ENCODE measurements at places on chromosomes 3 and 15.
A peak's percentile ranks its signal among the peaks of the same experiment; 100 is the strongest.

- DNase-seq = no peak
These were observed 120.1 kb upstream of the SMAD3 start for GRCh38 chr15:66945286-66945685.

DNA sequence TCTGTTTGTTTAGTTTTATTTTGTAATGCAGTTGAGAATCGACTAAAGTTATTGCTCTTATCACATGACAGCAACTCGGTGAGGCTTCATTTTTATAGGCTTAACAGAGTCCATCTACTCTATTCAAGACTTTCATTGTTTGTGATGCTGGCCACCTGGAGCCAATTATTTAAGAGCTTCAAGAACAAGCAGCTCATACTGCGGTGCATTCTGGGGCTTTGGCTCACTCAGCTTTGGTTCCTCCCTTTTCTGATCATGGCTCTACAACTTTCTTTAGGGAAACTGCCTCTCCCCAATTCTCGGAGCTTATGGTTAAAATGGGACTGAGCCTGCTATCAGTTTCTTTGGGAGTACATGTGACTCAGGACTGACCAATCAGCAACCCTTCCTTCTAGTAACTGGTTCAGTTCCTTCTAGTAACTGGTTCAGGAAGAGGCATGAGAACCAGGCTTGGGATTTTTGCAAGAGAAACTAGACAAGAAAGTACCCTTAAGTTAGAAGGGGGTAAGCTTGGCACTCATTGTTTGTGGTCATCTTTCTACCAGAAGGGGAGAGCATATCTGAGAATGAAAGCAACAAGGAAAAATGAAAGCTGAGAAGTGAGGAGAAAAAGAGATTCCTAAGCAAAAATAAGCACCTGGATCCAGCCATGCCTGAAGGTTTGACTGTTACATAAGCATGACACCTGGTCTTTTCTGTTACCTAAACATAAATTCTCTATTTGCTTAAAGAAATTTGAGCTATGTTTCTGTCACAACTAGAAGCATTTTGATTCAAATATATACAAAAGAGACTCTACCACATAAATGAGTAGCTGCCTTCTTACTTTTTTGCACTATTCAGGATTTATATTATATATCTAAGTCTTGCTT, 24.1 kb upstream of the ARHGEF3 start:
- DNase-seq = no peak

GRCh38 chr15:38853608-38854007, 289.0 kb upstream of the RASGRP1 start:
- DNase-seq = no peak

GRCh38 chr3:22098021-22098420, 347.0 kb upstream of the ZNF385D start:
- DNase-seq = no peak

GRCh38 chr15:96359616-96360521, 29.4 kb downstream of the NR2F2 start:
- no peak for DNase-seq

- DNase-seq = peak; percentile 46
These were observed 71.0 kb downstream of the SQOR start for GRCh38 chr15:45705510-45706473.

- no peak for DNase-seq
These were observed 308.0 kb upstream of the ATP11B start for GRCh38 chr3:182485301-182485700.

DNA sequence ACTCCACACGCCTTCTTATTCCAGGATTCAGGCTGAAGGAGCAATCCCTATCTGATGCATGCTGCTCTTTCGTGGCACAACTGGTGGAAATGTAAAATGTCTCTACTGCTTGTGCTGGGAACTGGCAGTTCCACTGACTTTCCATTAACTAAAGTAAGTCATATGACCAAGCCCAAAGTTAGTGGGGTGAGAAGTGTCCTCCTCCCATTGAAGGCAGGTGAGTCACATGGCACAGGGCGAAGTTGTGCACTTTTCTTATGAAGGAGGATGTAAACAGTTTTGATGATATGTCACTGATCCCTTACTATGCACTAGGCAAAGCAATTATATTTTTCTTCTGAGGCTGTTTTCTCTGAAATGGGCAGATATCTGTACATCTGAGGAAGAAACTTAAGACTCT, 51.6 kb downstream of the SLC7A14 start:
- no peak for DNase-seq

GRCh38 chr15:100740138-100740537, 137.7 kb downstream of the ASB7 start:
- no peak for DNase-seq

DNA sequence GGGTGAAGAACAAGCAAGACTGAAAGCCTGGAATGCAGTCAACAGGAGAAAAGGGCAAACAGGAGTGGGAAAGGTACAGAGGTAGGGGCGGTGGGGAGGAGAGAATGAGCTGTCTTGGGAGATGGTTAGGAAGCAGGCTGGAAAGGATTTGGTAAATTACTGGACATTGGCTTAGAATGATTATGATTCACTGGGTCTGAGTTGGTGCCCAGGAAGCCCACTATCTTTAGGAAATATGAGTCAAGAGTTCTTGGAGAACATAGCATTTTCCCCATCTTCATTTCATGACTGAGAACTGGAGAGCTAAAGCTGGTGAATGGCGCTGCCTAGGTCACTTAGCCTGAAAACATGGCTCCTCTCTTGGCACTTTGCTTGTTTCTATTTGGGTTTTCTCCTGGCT, 74.7 kb upstream of the C3orf80 start:
- DNase-seq = no peak

DNA sequence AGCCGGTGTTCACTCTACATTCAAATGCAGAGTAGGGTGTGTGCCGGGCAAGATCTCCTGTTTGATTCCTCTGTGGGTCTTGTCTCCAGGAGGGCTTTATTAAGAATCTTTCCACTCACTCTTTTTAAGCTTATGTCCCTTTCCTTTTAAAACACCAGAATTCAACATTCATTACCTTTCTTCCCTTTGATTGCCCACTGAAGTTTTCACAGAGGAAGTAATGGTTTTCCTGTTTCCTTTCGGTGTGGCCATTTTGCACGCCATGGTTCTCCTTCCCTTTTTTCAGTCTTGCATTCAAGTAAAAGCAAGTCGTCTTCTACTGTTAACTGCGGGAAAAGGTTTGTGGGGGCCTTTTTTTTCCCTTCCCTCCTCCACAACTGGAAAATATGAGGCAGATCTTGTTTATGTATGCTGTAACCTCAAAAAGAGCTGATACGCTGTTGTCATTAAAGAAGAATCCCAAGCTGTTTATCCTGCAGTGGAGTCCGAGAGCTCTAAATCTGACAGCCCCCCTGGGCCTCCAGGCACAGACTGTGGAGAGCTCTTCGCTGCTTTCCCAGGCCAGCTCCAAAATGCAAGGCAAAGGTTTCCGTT, 40.5 kb downstream of the FILIP1L start:
- no peak for DNase-seq

GRCh38 chr15:37981775-37982174, 47.3 kb downstream of the TMCO5A start:
- no peak for DNase-seq

DNA sequence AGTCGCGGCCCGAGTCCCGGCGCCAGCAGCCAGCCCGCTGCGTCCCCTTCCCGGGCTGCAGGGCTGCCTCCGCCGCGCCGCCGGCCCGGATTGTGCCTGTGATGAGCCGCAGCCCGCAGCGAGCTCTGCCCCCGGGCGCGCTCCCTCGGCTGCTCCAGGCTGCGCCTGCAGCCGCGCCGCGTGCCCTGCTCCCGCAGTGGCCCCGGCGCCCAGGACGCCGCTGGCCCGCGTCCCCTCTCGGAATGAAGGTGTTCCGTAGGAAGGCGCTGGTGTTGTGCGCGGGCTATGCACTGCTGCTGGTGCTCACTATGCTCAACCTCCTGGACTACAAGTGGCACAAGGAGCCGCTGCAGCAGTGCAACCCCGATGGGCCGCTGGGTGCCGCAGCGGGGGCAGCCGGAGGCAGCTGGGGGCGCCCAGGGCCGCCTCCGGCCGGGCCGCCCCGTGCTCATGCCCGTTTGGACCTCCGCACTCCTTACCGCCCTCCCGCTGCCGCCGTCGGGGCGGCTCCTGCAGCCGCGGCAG, 1.2 kb downstream of the CHST2 start:
- no peak for DNase-seq

DNA sequence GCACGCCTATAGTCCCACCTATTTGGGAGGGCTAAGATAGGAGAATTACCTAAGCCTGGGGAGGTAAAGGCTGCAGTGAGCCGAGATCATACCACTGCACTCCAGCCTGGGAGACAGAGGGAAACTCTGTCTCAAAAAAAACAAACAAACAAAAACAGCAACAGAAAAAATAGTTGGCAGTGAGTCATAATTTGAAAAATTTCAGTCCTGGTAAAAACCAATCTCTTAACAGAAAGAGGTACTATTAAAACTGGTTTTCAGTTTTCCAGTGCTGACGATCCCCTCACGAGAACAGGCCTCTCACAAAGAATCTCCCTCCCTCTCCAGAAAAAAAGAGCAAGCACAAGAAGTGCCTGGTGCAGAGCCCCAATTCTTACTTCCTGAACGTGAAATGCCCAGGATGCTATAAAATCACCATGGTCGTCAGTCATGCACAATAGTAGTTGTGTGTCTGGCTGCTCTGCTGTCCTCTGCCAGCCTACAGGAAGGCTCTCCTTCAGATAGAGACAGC, 22.8 kb upstream of the MAP4 start:
- DNase-seq = no peak

DNA sequence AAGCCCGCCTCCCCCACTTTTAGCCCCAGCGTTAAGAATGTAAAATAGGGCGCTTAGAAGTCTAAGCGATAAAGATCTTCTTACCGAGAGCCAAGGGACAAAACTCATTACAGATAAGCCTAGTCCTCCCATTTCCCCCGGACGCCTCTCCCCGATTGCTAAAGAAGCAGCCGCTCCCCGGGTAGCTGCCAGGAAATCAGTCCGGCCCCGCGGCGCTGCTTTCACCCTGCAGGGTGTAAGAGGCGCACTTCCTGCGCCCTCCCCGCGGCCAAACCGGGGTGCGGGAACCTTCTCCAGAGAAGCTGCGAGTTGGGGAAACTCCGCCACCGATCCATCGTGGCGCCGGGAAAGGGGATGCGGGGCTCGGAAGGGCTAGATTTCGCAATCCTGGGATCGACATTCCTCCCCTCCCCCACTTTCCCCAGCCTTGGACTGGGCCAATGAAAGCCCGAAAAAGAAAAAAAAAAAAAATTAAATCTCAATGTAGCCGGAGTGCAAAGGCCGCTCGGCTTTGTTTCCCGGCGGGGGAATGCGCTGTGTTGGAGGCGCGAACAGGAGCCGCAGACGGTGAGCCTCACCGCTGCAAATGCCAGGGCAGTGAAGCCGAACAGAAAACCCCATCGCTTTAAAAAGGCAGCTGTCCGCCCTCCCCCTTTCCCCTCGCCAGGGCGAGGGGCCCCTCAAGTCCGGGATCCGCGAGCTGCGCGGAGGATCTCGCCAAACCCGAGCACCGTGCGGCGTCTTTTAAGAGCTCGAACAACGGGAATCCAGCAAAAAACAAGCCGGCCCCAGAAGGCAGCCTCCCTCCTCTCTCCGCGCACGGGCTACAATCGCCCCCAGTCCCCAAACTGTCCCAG, 626 bp upstream of the PTPRG start:
- no peak for DNase-seq
